ENCODE measurements at places on chromosomes 6 and 20. TPM values are rescaled to one million over a fixed set of nuclear protein-coding genes. Genes with fewer than 3 reads are reported as not detected.

Gene OR2H1
- total RNA-seq, result not detected

Gene TINAG
- total RNA-seq, result 0.32 TPM

Gene CAP2
- total RNA-seq, result 1.6 TPM

Gene ARMC2
- 0.65 TPM for total RNA-seq

Gene NRSN1
- not detected for total RNA-seq

Gene MARCKS
- total RNA-seq, result 150 TPM

Gene RSPO3
- 5.8 TPM for total RNA-seq
